ENCODE measurements at places on chromosomes 1 and 21.

DNA sequence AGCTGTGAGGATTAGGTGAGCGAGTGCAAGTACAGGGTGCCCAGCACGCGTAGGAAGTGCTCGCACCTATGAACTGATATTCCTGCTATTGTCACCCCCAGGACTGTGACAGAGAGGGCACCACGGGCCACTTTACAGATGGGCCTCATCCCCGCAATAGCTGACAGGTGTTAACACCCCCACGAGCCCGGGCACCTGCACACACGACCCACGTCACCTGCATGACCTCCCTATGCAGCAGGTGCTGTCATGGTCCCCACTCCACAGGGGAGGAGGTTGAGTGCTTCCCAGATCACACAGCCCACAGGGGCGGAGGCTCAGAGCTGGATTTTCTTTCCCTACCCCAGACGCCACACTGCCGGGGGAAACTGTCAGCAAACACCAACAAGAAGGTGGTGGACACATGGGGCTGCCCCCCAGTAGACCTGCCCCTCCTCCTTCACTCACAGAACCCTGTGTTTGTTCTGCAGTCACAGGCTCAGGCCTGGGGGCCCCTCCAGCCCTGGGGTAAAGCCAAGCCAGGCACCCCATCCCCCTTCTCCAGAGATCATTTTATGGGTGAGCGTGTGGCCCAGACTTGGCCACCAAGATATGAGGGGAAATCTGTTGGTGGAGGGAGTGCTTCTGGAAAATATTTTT is 465.5 kb downstream of the MATN1 start:
- no peak for DNase-seq

DNA sequence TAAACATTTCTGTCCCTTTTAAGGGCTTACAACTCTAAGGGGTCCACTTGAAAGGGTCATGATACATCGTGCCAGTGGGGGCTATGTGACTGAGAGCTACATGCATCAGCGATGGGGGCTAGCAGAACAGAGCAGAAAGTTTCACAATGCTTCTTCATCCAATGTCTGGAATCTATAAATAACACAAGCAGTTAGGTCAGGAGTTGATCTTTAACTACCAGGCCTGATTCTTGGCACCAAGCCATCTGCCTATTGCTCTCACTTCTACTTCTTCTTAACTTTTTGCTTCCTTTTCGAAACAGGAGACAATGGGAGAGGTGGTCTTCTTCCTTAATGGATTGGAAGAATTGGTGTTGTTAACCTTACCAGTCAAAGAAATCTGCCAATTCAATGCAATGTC is 410.0 kb downstream of the TGFB2 start:
- DNase-seq = no peak

- no peak for DNase-seq
Measured at GRCh38 chr21:32687643-32688345, 40.0 kb downstream of the SYNJ1 start.

- DNase-seq = no peak
Measured at GRCh38 chr1:202086579-202087350, 36.0 kb upstream of the GPR37L1 start.

GRCh38 chr1:9265968-9266367 is 26.7 kb upstream of the SPSB1 start:
- DNase-seq = no peak

DNA sequence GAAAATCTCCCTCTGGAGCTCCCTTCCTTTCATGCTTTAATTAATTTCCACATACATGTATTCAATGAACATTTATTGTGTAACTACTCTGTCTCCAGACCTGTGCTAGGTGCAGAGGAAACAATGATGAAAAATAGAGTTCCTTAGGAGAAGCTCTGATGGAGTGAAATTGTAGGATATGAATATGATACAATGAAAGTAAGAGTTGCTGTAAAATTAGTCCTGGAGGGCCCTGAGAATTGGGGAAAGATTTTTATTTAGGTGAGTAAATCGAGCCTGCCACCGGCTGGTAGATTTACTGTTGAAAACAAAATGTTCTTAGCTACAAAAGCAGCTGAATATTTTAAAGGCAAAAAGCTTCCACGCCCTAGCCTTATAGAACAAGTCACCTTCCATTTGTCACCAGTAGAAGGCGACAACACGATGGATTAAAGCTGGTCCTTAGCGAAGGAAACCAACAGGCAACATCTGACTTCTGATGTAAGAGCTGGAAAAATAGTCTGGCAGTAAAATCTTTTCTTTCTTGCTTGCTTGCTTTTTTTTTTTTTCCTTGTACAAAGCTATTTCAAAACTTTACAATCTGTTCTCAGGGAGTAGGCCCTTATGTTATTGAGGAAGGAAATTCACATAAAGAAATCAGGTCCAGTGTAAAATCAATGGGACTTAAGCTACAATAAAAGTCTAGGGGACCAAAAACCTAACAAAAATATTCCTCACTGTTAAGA is 82.0 kb upstream of the ROR1 start:
- DNase-seq = no peak

- peak; percentile 88 for DNase-seq
Measured at GRCh38 chr1:55277377-55278130, 62.4 kb upstream of the USP24 start.

Measured in ecto neural progenitor cell (in vitro differentiated cells).